Activated T-helper 1 cell treated with anti-CD3 and anti-CD28 coated beads, Interleukin-2, amount 50 U/mL, for 16 hours (primary cell): ENCODE measurements at places on chromosomes 7 and 10.

DNA sequence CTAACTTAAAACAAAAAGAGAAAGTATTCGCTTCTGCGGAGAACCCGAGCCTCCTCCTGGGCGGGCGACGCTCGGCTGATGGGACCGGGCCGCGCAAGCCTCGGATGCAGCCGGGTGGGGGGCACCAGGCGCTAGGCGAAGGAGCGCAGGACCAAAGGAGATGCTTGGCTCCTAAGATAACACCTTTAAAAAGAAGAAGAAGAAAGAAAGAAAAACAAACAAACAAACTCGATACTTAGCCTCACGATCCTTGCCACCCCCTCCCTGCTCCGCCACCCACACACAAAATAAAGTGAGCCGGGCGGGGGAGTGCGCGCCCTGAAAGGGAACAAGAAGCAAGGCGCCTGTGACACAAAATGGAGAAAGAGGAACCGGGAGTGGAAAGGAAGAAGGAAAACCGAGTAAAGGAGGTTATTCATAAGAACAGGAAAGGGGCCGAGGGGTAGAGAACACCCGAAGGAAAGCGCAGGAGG, 34.0 kb upstream of the EBLN1 start:
- DNase-seq, result peak; percentile 49

DNA sequence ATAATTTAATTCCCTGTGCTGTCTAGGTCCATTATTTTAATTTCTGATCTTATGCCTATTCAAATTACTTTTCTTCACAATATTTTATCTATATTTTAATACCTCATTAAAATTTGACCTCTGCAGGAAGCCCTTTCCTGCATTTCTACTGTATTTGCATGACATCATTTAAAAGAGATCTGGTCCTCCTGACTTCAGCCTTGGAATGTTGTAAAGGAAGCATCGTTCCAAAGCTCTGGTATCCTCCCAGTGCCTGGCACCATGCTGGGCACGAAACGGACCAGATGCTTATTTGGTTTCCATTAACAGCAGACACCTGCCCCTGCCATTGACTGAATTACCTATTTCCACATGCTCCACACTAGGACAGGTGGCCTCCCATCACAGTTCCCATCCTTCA, 247.5 kb downstream of the KLF6 start:
- DNase-seq, result no peak

DNA sequence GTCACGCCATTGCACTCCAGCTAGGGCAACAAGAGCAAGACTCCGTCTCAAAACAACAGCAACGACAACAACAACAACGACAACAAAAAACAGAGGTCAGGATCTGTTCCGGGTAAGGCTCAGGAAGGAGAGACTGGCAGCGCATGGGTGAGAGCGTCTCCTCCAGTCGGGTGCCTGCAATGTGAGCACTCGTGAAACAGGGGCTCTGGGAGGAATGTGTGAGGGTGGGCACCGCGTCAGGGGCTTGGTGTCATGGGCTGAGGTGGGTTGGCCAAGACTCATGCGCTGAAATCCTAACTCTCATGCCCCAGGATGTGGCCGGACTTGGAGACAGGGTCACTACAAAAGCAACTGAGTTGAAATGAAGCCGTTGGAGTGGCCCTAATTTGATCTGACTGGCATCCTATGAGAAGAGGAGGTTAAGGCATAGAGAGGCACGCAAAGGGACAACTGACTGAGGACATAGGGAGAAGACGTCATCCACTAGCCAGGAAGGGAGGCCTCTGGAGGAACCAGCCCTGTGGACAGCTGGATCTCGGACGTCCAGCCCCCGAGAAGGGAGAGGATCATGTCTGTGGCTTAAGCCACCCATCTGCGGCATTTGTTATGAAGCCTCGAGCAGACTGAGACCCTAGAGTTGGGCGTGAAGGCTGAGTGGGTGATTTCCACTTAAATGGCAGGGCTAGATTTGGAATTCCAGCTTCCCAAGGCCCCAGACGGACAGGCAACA, 241.5 kb upstream of the PITRM1 start:
- DNase-seq, result no peak

DNA sequence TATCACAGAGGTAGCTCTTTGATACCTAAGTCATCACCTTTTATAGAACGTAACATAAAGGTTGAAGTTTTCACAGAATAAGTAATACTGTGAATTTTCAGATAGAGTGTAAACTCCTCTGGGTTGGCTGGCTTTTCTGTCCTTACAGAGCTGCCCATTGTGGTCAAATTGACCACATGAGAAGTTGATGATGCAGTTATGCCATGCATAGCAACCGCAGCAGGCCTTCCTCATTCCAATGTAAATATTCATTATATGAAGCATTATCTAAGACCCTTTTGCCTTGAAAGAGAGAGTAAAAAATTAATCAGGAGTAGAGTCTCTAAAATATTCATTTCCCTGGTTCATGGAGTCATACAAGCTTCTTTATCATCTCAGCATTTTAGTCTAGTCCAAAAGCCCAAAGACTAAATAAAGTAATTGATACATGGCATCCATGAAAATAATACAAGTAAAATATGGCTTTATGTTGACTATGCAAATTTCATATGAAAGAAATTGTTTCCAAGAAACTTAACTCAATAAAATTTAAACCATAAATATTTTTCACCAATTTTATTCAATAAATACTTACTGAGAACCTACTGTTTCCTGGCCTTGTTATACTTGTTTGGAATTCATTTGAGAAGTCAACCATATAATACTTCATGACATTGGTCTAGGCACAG, 516.4 kb downstream of the PCDH15 start:
- DNase-seq, result no peak

GRCh38 chr10:106360870-106361269, 803.6 kb downstream of the SORCS1 start:
- DNase-seq, result no peak

- DNase-seq, result no peak
Observed at GRCh38 chr7:101198476-101198875, 2.4 kb downstream of the MOGAT3 start.

GRCh38 chr10:22666287-22667092, 47.9 kb downstream of the PIP4K2A start:
- peak; percentile 25 for DNase-seq

DNA sequence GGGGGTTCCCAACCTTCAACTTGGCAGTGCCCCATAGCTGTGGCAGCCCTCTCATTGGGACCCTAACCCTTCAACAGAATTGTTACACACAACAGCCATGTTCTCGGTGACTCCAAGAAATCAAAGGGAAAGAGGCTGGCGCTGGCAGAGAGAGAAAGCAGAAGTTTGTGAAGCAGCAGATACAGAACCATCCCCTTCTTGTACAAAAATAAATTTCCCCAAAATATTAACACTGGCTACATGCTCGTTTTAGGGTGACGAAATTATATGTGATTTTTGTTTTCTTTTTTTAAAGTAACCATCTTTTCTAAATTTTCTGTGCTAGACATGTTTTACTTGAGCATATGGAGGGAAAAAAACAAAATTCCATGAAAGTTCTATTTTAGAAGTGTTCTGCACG, 45.2 kb upstream of the SAMD8 start:
- no peak for DNase-seq

DNA sequence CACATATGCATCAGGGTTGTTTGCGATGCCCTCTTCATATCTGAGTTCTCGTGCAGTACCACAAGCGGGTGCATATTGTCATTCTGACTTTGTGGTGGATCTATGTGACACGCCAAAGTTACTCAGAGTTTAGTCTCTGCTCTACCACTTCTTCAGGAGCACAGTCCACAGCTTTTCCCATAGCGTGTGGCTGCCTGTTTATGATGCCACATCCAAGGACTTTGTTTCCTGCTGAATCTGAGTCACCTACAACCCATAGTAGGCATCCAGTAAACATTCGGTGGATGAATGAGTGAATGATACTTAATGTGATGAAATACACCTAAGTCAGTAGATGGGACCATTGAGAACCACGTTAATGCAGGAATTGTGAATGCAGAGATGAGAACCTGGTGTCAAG, 15.0 kb downstream of the ADRA2A start:
- no peak for DNase-seq
